ENCODE measurements at places on chromosomes 4 and X.

- DNase-seq = no peak
Observed at GRCh38 chr4:151957153-151957552, 196.3 kb upstream of the GATB start.

DNA sequence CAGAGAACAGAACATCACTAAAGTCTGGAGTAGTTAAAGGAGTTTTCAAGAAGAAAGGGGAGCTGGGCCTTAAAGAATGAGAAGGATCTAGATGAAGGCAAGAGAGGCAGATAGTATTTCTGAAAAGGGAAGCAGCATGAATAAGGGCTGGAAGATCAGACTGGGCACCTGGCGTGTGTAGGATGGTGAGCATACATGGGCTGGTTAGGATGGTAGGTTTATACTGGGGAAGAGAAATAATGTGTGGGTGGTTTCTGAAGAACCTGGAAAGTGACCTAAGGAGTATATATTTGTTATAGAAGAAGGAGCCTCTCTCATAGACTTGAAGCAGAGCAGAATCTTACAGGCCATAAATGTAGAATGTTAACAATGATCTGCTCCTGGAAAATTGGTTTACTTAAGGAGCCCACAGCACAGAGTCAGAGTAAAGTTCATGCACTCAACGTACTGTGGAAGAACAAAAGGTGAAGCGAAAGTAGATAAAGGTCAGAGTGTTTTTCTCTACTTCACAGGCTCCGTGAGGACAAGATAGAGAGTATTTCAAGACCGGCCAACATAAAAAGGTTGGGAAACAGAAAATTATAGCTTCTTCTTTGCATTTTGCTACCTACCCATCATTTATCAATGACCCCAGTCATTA is 35.8 kb downstream of the MBNL3 start:
- DNase-seq = no peak

- no peak for DNase-seq
Observed at GRCh38 chr4:108008721-108009120, 19.0 kb downstream of the HADH start.

- no peak for DNase-seq
Observed at GRCh38 chrX:115632455-115632854, 71.5 kb downstream of the PLS3 start.

GRCh38 chr4:53556651-53557050 is 34.6 kb downstream of the LNX1 start:
- no peak for DNase-seq

GRCh38 chrX:98501426-98501825 is 1617.7 kb downstream of the RPA4 start:
- DNase-seq = no peak

GRCh38 chrX:11210415-11210801 is 82.8 kb upstream of the AMELX start:
- DNase-seq = no peak

All from stimulated activated naive CD4-positive, alpha-beta T cell treated with Interleukin-2 at 50 U/mL for 16 hours (primary cell).